Astrocyte (in vitro differentiated cells and primary cell): ENCODE measurements at places on chromosomes 7 and 10. TPM values are rescaled to one million over a fixed set of nuclear protein-coding genes. Genes with fewer than 3 reads are reported as not detected.

The OR2A5 gene
- not detected in 2 replicates for total RNA-seq

The PNLIP gene
- total RNA-seq = not detected in 2 replicates

The CAMK2B gene
- 0.18 TPM in 1 of 2 replicates, not detected in the other for total RNA-seq

The ICA1 gene
- 4.9 and 8.0 TPM in 2 replicates for total RNA-seq

The DNAJC12 gene
- total RNA-seq = 1.7 and 2.1 TPM in 2 replicates

The PNLIPRP1 gene
- total RNA-seq = not detected in 2 replicates

The IDE gene
- total RNA-seq = 31.4 and 35.9 TPM in 2 replicates
